ENCODE measurements at places on chromosomes 1 and 21. TPM values are rescaled to one million over a fixed set of nuclear protein-coding genes. Genes with fewer than 3 reads are reported as not detected.

DNA sequence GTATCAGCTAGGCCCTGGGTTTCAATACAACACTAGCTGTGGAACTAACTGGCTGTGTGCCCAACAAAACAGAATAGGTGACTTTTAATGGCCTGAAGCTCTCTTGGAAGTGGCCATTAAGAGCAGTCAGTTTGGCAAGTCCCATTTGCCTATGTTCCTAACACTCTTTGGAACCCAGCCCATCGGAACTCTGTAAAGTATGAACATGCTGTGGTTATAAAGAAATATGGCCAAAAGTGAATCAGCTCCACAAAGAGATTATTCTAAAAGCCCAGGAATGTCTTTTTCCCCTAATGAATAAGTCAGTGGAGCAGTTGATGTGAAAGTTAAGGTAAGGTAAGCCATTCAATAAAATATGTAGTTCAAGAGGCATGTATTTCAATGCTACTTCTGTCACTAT is 223.7 kb upstream of the ADAMTS5 start:
- no peak overlapping the region for H3K4me3 ChIP-seq
- H3K36me3 ChIP-seq, result no peaks in the 10 kb centered on the region
- no peaks in the 10 kb centered on the region for H3K27me3 ChIP-seq
- H3K4me1 ChIP-seq, result peaks cover 5% of the 10 kb centered on the region
- no peak overlapping the region for H3K27ac ChIP-seq

DNA sequence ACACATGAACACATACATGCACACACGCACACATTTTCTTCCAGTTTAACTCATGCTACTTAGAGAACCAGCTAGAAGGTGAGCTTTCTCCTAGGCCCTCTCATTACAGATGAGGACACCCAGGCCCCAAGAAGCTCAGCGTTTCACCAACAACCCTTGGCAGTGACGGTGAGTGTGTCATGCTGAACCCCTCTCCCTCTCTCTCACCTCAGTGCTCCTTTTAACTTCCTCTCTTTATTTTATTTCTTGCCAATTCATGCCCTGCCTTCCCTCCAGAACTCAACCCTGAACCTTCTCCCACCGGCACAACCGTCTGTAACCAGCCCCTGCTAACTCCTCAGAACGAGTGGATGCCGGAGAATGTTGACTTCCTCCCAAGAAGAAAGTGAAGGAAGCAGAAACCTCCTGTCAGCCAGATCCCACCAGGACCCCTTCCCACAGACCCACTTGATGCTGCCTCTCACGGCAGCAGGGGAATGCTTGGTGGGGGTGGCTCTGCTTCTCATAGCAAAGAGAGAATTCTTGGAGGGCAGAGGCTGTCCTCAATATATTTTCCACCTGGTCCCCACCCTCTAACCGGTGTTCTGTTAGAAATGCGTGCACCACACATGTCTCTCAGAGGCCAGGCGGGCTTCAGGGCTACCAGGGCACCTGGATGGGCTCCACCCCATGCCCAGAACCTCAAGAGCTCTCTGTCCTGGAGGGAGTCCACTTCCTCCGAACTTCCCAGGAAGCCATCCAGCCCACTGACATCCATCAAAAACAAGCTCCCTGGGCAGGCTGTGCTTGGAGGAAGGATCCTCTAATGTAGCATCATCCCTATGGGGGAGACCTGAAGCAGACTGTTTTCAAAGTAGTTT is 134.0 kb downstream of the TOMM20 start:
- H3K36me3 ChIP-seq, result no peaks in the 10 kb centered on the region
- H3K4me1 ChIP-seq, result peaks cover 34% of the 10 kb centered on the region
- H3K27ac ChIP-seq, result peak overlapping the region; percentile 48
- DNase-seq, result no peak

The KIF21B gene
- total RNA-seq, result 1.7 TPM

The OR2G6 gene
- not detected for total RNA-seq

The KCNQ4 gene
- 9.3 TPM for total RNA-seq

- H3K27me3 ChIP-seq, result no peaks in the 10 kb centered on the region
- peaks cover 3% of the 10 kb centered on the region for H3K4me1 ChIP-seq
- no peak overlapping the region for H3K4me3 ChIP-seq
- H3K36me3 ChIP-seq, result no peaks in the 10 kb centered on the region
These were observed 60.0 kb downstream of the FBXO2 start for GRCh38 chr1:11594222-11594621.

- no peaks in the 10 kb centered on the region for H3K4me1 ChIP-seq
- H3K4me3 ChIP-seq, result no peak overlapping the region
- H3K27me3 ChIP-seq, result no peaks in the 10 kb centered on the region
These were observed 349.3 kb downstream of the USH2A start for GRCh38 chr1:216073793-216074595.

The F11R gene
- 16.1 TPM for total RNA-seq

The GSTM4 gene
- 33.1 TPM for total RNA-seq
